Calu3 (cell line): ENCODE measurements at places on chromosomes 11 and 22.

DNA sequence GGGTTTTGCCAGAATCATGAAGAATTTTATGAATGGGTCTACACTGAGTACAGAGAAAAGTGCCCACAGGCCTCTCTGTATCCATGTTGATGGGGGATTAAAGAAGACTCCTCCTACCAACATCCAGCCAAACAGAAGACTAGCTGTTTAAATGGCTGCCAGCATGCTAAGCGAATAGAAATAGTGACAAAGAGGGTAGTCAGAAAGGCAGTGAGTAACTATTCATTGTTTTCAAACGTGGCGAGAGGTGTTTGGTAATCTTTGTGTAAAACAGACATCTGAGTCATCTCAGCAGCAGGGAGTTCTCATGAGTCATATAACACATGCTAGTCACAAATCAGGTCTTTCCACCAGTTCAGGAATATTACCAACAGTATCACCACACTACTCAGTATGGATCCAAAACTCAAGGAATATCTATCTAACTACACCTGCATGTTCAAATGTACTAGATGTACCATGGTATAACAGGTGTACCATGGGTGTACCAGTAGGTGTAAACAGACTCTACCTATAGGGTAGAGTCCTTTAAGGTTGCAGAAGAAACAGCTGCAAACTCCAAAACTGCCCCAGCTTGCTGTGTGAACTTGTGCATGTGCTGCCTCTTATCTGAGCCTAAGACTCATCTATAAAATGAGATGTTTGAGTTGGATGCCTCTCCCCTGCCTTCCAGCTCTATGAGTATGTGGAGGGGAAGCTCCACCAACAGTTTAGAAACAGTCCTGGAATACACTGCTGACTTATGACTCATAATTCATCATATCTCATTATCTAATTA lies 82.0 kb downstream of the SLC1A2 start:
- peak; percentile 50 for DNase-seq

- DNase-seq, result peak; percentile 15
Measured at GRCh38 chr11:105673089-105673488, 63.2 kb downstream of the GRIA4 start.

DNA sequence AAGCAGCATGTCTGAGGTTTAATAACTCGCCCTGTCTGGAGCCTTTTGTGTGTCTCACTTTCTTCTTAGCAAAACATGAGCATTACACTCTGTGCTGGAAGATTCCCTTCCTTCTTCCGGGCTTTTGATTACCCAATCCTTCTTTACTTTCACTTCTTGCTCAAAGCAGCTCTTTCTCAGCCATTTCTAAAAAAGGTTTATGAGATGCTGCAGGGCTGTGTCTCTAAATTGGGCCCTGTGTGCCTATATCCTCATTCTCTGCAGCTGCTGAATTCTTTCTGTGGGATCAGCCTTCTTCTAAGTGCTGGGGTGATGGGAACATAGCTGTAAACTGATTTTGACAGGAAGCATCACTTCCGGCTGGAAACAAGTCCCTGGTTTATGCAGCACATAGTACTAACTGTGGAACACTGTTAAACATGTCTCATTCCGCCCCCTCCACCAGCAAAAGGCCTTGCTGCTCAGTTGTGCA lies 71.8 kb downstream of the PIWIL4 start:
- DNase-seq, result no peak

- DNase-seq, result no peak
Measured at GRCh38 chr11:131723088-131723487, 352.7 kb downstream of the NTM start.

DNA sequence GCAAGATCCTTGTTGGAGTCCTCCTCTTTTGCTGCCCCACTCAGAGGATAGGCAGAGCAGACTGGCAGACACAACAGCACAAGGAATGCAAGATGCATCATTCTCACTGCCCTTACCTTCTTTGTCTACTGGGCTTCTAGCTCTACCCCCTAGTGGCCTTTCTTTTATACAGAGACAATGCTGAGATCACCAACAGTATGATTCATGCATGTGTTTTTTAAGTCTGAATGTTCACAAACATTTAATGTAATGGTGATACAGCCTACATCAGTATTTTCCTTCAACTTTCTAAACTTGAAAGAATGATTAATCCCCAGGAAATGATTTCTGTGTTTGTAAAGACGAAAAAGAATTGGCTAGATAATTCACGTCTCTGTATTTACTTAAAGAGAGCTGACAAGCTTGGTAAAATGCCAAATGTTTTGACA lies at the start of gene MMP10:
MMP10 (minus strand) TSS at position 138 of the 428 bp plus-strand sequence; CDS start at position 101, 37 bp downstream.
- DNase-seq, result no peak
